ENCODE measurements at places on chromosomes 12 and 14.

DNA sequence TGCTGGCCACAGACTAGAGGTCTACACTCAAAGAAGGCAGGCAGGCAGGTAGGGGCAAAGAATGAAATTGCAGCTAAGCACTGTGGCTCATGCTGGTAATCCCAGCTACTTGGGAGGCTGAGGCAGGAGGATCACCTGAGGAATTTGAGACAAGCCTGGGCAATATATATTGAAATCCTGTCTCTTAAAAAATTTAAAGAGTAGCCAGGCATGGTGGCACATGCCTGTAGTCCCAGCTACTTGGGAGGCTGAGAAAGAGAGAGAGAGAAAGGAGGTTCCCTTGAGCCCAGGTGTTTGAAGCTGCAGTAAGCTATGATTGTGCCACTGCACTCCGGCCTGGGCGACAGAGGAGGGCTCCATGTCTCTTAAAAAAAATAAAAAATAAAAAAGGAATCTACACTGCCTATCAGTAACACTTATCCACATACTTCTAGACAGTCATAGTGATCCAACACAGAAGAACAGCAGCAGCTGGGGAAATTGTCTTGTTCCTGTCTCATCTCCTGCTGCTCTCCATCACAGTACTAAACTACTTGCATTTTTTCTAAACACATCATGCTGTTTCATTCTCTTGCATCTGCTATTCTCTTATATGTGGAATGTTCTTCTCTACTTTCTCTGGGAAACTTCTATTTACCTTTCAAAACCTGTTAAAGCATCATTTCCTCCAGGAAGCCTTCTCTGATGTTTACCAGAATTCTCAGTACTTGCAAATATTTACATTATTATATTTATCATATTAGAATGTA is 57.2 kb downstream of the ATF7 start:
- no peak for DNase-seq

DNA sequence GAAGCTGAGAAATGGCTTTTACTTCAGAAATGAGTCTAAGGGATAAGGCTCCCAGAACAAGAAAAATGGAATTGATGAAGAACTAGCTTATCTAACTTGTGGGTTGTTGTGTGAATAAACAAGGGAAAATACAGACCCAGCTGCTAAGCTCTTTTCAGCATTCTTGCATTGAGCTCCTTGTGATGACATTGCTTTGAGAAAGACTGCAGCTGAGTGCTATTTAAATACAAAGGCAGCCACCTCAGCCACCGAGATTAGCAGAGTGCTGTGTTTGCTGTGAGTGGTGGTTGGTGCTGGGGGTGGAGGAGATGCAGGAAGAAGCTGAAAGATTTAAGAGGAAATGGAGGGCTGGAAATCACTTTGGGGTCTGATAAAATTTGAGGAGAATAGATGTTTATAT is 396.0 kb upstream of the PRICKLE1 start:
- DNase-seq: no peak

DNA sequence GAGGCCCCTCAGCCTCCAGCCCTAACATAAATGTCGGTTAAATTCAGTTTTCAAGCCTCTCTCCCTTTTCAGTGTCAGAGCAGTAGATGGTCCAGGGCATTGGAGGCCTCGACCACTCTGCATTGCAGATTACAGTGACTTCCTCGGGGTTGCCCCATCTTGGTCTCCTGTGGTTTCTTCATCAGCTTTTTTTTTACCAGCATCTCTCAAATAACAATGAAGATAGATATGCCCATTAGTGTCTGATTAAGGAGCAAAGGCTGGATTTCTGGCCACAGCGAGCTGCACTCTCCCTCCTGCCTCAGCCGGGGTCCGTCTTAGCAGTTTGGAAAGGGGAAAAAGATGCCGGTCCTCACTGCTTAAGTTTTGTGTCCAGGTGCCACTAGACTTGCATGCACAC is 49.7 kb downstream of the C14orf132 start:
- no peak for DNase-seq

DNA sequence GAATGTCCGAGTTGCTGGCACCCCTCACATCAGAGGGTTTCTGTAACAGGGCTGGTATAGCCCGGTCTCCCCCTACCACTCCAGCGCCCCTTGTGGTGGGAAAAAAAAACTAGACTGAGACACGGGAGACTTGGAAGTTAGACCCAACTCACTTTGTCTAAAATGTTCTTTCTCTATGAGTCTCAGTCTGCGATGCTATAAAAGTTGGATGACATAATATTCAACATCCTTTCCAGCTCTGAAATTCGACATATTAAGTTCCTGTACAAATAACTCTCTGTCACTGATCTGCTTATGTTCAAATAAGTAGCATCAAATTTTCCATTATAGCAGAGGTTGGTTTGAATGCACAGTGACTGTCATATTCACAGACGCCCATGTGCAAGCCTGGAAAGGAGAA is 25.7 kb upstream of the TC2N start:
- no peak for DNase-seq

DNA sequence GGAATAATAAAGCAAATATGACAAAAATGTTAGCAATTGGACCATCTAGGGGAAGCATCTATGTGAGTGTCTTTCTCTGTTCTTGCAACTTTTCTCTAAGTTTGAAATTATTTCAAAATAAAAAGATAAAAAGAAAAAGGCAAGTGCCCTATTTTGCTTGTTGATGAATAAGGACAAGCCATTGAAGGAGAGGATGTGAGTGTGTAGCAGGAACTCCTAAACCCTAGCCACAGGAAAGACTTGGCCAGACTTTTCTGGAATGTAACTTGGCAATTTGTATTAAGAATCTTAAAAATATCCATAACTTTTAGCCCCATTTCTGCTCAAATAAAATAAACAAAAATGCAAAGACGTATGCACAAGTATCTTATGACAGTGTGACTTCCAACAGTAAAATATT is 279.4 kb downstream of the CACNA1C start:
- no peak for DNase-seq

DNA sequence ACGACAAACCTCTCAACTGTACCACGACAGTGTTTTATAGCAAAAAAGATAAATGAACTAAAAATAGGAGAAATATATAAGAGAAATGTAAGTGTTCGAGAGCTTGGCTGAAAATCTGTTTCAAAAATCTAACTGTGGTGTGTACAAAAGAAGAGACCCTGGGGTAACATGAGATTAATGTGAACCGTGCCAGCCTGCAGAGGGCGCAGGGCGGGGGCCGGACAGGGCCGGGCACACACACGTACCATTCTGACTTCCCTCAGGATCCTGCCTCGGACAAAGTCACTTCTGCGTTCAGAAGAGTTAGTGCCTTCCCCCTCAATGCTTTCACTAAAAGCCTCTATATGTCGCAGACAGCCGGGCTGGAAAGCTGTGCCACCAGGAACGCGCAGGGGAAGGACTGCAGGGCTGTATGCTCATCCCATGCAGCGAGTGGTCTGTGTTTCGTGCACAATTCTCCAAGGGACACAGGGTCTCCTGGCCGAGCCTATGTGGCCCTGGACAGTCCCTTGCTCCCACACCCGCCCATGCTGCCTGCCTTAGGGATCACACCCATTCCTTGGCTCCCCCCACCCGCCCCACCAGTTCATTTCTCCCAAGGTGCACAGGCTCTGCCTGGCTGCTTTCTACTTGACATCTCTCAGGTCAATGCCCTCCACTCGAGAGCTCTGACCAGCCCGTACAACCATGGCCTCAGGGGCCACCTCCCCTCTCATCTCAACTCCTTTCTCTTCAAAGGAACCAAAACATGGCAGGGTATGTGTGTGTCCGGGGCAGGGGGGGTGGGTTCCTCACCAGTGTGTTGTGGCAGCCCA is 8.5 kb downstream of the CDCA4 start:
- no peak for DNase-seq

- no peak for DNase-seq
Observed at GRCh38 chr12:121775501-121775900, 18.0 kb downstream of the RHOF start.

DNA sequence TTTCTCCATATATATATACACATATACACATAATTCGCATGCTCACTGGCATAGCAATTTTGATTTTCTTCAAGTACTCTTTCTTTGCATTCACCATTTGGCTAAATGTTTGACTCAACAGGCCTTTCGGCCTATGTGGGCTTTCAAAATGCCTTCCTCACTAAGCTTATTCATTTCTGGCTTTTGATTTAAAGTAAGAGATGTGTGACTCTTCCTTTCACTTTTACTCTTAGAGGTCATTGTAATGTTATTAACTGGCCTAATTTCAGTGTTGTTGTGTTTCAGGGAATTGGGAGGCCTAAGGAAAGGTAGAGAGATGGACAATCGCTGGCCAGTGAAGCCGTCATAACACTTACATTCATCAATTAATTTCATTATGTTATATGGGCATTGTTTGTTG is 14.5 kb upstream of the KLRD1 start:
- no peak for DNase-seq

DNA sequence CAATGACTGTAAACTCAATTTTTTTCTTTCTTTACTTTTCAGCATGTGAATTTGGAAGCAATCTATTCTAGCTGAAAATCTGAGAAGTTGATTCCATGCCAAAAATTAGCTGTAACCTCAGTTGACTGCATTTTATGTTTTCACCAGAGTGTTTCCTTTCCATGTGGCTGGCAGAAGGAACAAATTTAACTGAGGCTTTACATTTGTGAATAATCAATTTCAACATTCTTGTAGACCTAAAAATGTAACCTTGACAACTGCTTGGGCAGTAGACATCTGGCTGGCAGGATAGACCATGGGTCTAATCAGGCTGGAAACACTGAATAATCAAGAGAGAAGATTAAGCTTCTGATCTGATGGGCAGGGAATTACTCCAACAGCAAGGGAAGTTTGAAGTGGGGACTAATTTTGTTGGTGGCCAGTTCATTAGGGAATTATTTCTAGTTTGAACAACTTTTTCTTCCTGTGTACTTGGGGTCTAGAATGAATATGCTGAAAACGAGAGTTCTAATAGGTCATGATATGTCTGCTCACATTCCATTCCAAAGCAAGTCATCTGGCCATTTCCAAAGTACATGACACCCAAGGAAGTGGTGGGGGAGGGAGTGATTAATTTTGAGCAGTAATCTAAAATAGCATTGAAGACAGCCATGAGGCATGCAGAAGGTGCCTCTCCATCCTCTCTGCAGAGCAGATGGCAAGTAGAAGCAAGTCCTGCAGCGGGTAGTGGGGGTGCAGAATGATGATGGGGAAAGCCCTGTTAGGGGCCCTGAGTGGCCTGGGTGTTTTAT is 68.2 kb downstream of the ATP23 start:
- no peak for DNase-seq

GRCh38 chr12:112498580-112498979 is 79.8 kb downstream of the PTPN11 start:
- no peak for DNase-seq

DNA sequence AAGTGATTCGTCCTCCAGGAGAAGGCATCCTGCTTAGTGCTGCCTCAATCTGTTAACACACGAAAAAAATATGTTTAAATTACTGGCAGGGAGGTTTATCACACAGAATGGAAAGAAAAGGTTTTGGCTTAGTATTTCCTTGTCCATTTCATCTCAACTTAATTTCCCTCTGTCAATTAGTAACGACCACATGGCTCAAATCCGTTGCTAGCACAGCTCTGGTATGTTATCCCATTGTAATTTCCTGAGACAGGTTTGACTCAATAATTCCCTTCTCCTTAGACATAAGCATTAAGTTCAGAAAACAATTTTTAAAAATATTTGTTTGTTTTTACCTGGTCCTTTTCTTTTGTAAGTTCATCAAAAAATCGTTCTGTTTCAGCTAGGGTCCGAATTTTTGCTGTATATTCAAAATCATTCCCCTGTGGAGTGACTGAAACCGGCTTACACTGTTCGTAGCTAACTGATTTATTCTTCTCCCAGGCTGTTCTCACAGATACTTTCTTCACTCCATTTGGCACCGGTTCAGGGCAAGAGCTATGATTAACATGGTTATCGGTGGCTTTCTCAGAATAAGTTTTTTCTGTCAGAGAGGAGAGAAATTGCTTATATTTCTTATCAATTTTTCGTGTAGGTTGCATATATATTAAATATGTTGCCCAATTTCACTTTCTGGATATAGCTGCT is 10.1 kb upstream of the PITPNM2 start:
- no peak for DNase-seq

GRCh38 chr14:42214981-42215491 is 608.4 kb downstream of the LRFN5 start:
- DNase-seq: no peak

DNA sequence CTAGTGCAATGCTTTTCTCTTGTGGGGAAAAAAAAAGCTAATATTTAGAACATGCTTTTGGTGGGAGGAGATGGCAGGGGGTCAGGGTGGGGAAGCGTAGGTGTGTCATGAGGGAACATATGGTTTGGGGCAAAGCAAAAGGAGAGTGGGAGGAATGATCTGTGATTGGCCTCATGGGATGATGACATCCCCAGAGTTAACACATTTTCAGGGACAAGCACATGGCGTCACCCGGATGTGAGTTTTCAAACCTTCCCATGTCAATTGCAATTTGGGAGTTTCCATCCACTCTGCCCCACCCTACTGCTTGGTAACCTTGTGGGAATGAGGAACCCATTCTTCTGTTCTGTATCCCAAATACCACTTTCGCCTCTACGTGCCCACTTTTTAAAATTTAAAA is 164.2 kb downstream of the SSPN start:
- no peak for DNase-seq

GRCh38 chr14:99730876-99731546 is 46.9 kb downstream of the CYP46A1 start:
- no peak for DNase-seq

GRCh38 chr14:85576848-85577542 is 47.1 kb downstream of the FLRT2 start:
- DNase-seq: no peak

GRCh38 chr14:77204907-77205306 is 23.3 kb downstream of the TMEM63C start:
- no peak for DNase-seq

- no peak for DNase-seq
Observed at GRCh38 chr14:65290830-65291229, 121.7 kb upstream of the FUT8 start.

DNA sequence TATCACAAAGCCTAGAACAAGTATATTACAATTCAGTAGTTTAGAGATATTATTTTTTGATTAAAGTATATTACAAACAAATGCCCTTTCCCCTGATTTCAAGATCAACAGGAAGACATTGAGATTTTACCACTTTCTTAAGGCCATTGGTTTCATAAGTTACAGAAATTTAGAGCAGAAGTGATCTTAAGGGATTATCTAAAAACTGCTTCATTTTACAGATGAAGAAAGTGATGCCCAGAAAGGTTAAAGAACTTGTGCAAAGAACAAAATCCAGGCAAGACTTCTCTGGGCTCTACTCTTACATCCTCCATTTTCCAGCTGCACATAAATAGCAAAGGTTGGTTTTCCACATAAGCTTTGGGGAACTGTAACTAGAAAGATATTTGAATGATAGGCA is 87.5 kb downstream of the DUSP6 start:
- DNase-seq: no peak

- DNase-seq: no peak
Observed at GRCh38 chr12:73187765-73188164, 915.6 kb downstream of the TRHDE start.

GRCh38 chr14:102424520-102424919 is 61.8 kb downstream of the TECPR2 start:
- no peak for DNase-seq

- DNase-seq: no peak
Observed at GRCh38 chr12:93664573-93665138, 12.5 kb upstream of the CRADD start.
